ENCODE measurements at places on chromosomes 6 and 20.
A peak's percentile ranks its signal among the peaks of the same experiment; 100 is the strongest.

DNA sequence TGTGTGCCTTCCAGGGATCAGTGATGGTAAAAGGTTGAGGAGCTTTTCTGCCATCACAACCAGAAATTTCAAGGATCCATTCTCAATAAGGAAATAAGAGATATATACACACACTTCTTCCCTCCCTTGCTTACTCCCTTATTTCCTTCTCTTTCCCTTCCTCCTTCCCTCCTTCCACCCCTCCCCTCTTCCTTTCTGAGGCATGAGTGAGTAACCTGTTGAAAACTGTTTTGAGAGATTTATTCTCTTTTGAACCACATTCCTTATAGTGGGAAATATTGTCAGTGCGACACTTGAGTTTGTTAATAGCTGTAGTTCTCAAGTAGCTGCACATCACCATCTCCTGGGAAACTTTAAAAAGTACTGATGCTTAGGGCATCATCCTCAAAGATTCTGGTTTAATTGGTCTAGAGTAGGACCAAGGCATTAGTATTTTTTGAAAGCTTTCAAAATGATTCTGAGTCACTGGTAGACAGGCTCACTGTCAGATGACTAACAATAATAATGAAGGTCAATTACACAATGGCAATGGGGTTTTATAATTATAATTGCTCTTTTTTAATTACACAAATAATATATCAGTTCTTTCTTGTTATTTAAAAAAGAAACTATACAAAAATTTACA is 109.9 kb downstream of the POPDC3 start:
- no peak for DNase-seq

GRCh38 chr6:135105710-135106109 is 51.1 kb upstream of the HBS1L start:
- DNase-seq, result no peak

DNA sequence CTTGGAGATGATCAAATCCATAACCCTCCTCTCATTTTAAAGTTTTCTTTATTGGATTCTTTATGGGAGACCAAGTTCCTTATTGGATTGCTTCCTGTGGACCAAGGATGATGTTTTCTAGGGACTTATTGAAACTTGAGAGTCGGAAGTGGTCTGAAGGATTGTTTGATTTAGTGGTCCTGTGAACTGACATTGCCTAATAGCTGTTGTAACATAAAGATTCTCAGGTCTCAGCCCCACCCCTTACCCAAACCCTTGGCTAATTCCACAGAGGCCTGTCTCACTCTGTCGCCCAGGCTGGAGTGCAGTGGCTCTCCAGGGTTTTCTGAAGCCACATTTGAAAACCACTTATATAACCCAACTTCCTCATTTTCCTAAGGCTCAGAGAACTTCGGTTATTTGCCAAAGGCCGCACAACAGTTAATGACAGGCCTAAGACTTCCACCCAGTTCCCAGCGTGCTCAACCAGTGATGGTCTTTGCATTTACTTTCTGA is 77.0 kb downstream of the ATXN1 start:
- DNase-seq, result peak; percentile 78

DNA sequence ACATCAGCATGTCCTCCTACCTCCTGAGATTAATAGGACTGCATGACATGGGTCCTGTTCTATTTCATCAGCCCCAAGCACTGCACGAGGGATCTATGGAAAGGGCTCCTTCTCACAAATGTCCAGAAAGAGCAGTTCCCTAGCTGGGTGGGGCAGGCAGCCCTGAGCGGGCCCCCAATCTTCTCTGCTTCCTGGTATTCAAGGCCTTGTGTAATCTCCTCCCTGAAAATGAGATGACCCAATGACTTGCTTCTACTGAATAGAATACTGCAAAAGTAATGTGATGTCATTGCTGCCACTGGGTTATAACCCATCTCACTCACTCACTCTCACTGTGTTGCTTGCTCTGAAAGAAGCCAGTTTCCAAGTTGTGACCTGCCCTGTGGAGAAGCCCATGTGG is 126.4 kb downstream of the OPRM1 start:
- DNase-seq, result no peak

DNA sequence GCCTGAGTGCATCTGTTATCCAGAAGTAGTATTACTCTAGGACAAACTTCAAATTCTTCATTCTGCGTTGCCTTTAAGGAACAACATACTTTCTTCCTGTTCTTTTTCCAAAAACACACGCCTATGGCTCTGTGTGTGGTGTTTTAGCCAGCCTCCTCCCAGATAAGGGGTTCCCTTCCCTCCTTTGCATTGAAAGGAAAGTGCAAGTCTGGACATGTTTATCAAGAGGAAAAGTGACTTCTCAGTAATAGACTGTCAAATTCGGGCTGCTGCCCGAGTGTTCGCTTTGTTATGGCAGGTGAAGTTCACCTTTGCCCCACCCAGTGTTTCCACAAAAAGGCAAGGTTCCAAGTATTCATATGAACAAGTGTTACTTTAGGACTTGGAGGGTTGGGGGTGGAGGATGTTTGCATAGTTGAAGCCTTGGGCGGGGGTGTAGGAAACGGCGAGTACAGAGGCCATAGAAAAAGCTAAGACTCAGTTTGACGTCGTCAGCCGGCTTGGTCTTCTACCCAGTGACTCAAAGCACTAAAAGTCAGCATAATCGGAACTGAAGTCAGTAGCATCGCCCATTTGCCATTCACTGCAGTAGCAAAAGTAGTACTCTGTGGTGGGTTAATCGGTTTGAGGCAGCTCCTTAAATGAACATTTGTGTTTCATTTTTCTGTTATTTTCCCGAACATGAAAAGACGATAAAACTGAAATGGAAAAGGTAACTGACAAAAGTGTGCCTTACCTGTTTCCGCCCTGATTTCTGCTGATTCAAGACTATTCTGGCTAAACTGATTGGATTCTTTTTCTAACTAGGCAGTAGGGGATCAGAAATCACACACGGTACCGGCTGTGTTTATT is 12.5 kb downstream of the PRDM1 start:
- DNase-seq, result no peak

GRCh38 chr20:17142666-17143065 is 84.2 kb upstream of the PCSK2 start:
- peak; percentile 39 for DNase-seq

GRCh38 chr6:135145063-135145800 is 35.9 kb upstream of the MYB start:
- DNase-seq, result peak; percentile 34
